ENCODE measurements at places on chromosomes 4 and X. TPM values are rescaled to one million over a fixed set of nuclear protein-coding genes. Genes with fewer than 3 reads are reported as not detected.

DNA sequence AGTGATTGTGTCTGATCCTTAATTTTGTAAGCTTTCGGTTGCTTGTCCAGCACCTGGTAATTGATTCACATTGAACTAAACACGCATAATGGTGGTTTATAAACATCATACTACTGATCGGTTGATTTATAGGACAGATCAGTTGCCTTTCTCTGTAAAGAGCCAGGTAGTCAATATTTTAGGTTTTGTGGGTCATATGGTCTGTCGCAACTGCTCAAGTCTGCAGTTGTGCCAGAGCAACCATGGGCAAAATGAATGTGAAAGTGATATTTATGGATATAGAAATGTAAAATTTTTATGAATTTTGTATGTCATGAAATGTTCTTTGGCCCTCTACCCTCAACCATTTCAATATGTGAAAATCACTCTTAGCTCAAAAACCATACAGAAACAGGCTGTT, 8.9 kb downstream of the JADE1 start:
- no peak for DNase-seq

PCDH7 gene
- total RNA-seq, result 0.39 TPM

PRDM8 gene
- total RNA-seq, result 0.55 TPM

EREG gene
- total RNA-seq, result 0.07 TPM

DNA sequence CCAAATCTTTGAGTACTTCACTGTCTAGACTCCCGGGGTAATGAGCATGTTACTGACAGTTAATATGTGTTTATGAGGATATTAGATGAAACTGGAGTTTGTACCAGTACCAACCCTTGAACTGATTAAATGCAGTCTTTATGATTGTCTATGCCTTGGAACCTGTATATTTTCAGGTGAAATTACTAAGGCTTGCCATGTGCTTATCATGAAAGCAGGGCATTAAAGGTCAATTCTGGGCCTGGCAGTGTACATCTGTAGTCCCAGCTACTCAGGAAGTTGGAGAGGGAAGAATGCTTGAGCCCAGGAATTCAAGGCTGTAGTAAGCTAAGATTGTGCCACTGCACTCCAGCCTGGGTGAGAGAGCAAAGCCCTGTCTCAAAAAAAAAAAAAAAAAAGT, 27.6 kb downstream of the PHEX start:
- no peak for DNase-seq

DNA sequence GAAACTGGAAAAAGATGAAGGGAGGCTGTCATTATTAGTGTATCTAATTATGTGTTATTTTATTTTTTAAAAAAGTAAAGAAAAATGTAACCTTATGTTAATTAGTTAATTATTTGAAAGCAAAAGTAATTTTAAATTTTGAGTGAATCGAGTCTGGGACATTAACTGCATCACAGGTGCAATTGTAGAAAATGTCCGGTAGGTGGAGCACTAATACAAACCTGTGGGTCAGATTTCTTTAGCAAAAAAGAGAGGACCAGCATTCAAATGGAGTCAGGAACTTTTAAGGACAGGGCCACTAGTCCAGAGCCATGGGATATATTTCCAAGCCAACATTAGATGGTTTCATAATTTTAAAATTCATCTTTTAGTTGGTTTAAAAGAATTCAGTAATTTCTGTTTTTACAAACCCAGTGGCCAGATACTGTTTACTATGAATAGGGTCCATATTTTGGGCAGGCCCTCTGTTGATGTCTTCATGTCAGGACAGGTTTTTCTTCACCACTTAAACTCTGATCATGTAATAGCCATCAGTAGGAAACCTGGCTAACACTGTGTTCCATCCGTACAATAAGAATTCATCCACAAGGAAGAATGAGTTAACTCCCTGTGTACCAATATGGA, 27.2 kb downstream of the BST1 start:
- no peak for DNase-seq

CACNA1F gene
- not detected for total RNA-seq

DNA sequence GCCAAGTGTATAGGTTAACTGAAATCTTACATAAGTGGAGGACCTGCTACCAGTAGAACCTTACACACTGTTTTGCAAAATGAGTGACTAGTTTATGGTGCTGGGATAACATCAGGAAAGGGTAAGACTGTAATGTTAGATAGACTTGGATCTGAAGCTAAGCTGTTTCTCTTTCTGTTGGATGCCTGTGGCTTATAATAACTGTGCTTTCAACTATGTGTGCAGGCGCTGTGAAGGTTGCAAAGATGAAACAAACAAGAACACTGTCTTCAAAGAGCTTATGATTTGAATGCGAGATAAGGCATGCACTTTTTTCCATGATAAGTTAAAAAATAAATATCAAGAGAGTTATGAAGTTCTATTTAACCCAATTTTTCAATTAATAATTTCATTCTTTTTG, 34.5 kb upstream of the LCORL start:
- no peak for DNase-seq

DNA sequence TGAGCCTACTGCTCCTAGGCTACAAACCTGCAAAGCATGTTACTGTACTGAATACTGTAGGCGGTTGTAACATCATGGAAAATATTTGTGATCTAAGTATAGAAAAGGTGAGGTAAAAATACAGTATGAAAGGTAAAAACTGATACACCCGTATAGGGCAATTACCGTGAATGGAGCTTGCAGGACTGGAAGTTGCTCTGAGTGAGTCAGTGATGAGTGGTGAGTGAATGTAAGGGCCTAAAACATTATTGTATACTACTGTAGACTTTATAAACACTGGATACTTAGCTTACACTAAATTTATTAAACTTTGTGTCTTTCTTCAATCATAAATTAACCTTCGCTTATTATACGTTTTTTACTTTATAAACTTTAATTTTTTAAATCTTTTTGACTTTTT, 3.7 kb downstream of the KIF4A start:
- no peak for DNase-seq

- DNase-seq, result no peak
Measured at GRCh38 chr4:38894322-38894982, 26.8 kb downstream of the FAM114A1 start.

GRCh38 chr4:172546782-172547181, 621.8 kb upstream of the GALNT7 start:
- no peak for DNase-seq

GRCh38 chr4:183013730-183014002, 85.4 kb upstream of the WWC2 start:
- DNase-seq, result no peak

HEPH gene
- total RNA-seq, result 0.29 TPM

GRCh38 chrX:141469469-141469868, 115.1 kb downstream of the SPANXA1 start:
- DNase-seq, result no peak

NPY2R gene
- not detected for total RNA-seq

DGKK gene
- not detected for total RNA-seq

- DNase-seq, result peak; percentile 23
Measured at GRCh38 chrX:67587946-67588624, 44.3 kb downstream of the AR start.

UCHL1 gene
- 104 TPM for total RNA-seq

DNA sequence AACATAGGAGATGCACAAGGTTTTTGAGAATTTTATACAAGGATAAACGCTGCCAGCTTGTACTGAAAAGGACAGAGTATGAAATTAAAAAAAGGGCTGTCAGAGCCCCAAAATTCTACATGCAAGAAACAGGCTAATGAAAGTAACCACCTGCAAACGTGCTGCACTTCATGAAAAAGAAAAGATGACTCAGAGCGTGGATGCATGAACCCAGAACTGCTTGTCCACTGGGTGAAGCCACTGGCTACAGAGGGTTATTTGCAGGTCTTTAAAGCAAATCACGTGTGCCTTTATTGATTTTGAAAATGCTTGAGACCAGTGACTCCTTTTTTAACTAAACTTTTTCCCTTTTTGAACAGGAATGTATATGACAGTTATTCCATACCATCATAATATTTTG, 25.3 kb upstream of the FRMD7 start:
- DNase-seq, result no peak

MRPS18C gene
- 31.1 TPM for total RNA-seq

DNA sequence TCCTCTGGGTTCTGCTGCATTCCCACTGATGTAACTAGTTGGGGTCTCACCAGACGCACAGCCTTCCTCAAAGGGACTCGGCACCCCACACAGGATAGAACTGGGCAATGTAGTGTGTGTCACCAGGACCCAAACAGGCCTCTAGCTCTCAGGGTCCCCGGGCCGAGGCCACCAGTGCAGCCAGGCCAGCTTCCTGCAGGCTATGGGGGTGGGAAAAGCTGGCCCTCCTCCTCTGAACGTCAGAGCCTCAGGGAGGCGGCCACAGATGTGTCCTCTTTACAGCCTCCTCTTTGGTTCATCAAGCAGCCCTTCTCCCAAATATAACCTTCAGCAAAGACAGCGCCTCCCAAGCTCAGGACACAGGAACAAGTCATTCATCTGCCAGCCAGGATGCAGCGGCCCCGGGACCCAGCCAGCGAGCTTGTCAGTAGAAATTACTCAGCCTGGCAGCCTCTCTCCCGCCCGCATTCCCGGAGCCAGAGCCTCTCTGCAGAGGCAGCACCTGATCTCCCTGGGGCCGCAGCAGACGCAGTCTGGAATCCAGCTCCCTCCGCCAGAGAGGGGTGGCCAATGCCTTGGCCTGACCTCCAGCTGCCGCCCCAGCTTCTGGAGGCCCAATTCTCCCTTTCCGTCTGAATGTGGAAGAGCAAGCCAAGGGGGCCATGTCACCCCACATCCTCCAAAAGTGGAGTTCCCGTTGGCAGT, 288.5 kb downstream of the FBXW7 start:
- no peak for DNase-seq

GRCh38 chrX:65406532-65406931, 128.1 kb downstream of the LAS1L start:
- no peak for DNase-seq

DNA sequence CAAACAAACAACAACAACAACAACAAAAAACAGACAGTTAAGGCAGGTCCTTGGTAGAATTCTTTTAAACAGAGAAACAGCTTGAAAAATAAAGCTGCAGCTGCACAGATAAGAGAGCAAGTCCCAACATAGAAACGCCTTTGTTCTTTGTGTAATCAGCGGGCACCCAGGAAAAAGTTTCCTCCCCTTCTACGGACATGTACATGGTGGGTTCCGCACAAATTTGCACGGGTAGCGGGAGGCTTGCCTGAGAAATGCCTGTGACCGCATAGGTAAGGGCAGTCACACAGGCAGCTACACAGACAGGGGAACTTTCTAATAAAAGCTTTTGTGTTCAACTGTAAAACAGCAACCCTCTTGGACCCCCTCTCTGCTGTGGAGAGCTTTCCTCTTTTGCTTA, 25.7 kb upstream of the CT47A1 start:
- no peak for DNase-seq

GRCh38 chr4:41346306-41347061, 89.8 kb downstream of the UCHL1 start:
- DNase-seq, result no peak

DNA sequence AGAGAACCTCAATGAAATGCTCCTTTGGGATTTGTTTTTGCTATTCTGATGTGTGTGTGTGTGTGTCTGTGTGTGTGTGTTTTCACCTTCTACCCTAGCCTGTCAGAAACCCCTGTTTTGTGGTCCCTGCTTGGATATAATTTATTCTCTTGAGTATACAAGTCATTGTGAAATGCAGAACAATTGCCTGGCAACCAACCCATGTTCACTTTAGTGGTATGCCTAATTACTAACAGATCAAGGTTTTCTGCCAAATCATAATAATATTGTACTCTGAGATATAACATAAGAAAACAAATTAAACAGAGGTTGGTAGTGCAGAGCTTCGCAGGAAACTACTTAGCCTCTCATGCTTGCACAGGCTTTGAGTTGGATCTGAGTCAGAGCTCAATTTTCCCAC, 7.0 kb upstream of the TET2 start:
- DNase-seq, result no peak

Measured in gastrocnemius medialis (tissue), 4 donors.